ENCODE measurements at places on chromosomes 7 and 10.

DNA sequence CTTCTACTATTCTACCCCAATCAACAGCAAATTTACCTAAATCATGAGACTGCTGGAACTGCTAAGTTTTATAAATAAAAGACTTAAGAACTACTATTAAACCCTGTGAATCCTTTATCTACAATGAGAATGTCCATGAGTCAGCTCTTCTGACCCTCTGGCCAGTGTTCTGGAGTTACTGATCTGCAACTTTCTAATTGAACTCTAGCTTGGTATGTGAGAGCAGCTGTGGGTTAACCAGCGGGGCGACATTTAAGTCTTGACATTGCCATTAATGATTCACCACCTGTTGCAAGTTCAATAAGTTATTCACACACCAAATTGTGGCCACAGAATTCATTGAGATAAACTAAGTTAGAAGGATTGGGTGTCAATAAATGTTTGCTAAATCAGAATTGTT, 359.8 kb downstream of the PCDH15 start:
- no peaks in the 10 kb centered on the region for H3K36me3 ChIP-seq
- no peak overlapping the region for H3K27ac ChIP-seq
- no peaks in the 10 kb centered on the region for H3K27me3 ChIP-seq
- no peaks in the 10 kb centered on the region for H3K4me1 ChIP-seq
- no peak for DNase-seq

GRCh38 chr10:7706534-7707073, 3.5 kb downstream of the ITIH2 start:
- H3K27me3 ChIP-seq: peaks cover 51% of the 10 kb centered on the region
- no peak overlapping the region for H3K27ac ChIP-seq
- H3K4me3 ChIP-seq: no peak overlapping the region
- H3K36me3 ChIP-seq: no peaks in the 10 kb centered on the region

DNA sequence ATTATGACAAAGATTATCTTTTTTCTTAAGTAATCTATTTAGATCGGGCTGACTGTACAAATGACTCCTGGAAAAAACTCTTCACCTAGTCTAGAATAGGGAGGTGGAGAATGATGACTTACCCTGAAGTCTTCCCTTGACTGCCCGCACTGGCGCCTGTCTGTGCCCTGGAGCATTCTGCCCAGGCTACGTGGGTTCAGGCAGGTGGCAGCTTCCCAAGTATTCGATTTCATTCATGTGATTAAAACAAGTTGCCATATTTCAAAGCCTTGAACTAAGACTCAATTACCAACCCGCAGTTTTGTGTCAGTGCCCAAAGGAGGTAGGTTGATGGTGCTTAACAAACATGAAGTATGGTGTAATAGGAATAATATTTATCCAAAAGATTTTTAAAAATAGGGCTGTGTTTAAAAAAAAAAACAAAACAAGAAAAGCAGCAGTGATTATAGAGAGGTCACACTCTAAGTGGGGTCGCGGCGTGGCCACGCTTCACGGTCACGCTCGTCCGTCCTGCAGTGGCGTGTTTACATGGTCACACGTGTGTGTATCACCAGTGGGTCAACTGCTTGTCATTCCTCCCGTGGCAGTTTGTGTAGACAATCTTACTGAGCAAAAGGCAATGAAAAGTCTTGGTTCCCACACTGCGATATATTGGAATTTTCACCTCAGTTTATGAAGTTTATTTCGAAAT, 10.8 kb downstream of the INSIG1 start:
- peaks cover 15% of the 10 kb centered on the region for H3K36me3 ChIP-seq
- H3K27ac ChIP-seq: peak overlapping the region; percentile 50
- DNase-seq: no peak

DNA sequence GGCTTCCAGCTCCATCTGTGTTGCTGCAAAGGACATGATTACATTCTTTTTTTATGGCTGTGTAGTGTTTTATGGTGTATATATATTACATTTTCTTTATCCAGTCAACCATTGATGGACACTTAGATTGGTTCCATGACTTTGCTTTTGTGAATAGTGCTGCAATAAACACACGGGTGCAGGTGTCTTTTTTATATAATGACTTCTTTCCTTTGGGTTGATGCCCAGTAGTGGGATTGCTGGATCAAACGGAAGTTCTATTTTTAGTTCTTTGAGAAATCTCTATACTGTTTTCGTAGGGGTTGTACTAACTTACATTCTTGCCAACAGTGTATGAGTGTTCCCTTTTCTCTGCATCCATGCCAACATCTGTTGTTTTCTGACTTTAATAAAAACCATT, 189.7 kb downstream of the ACTR3B start:
- peaks cover 13% of the 10 kb centered on the region for H3K27me3 ChIP-seq
- peaks cover 8% of the 10 kb centered on the region for H3K36me3 ChIP-seq
- H3K27ac ChIP-seq: no peak overlapping the region

Measured in naive B cell (primary cell).